ENCODE measurements at places on chromosomes 7 and 10. TPM values are rescaled to one million over a fixed set of nuclear protein-coding genes. Genes with fewer than 3 reads are reported as not detected.

CYP3A5 gene
- total RNA-seq = 0.08 TPM

SAMD9L gene
- total RNA-seq = 5.6 TPM

TSPAN12 gene
- not detected for total RNA-seq

CHST3 gene
- total RNA-seq = 0.21 TPM
